ENCODE measurements at places on chromosomes 4 and X. TPM values are rescaled to one million over a fixed set of nuclear protein-coding genes. Genes with fewer than 3 reads are reported as not detected.

ZMAT1 gene
- polyA plus RNA-seq, result 3.6 TPM

GRSF1 gene
- 61.5 TPM for polyA plus RNA-seq

RTL3 gene
- not detected for polyA plus RNA-seq

SNCA gene
- polyA plus RNA-seq, result 0.95 TPM

GAGE13 gene
- polyA plus RNA-seq, result not detected

TMEM255A gene
- polyA plus RNA-seq, result 0.33 TPM

CTAG1A gene
- not detected for polyA plus RNA-seq

MXRA5 gene
- polyA plus RNA-seq, result not detected

EMCN gene
- not detected for polyA plus RNA-seq

CFAP299 gene
- polyA plus RNA-seq, result not detected

RIBC1 gene
- 0.78 TPM for polyA plus RNA-seq

ABCD1 gene
- polyA plus RNA-seq, result 3.6 TPM

FATE1 gene
- not detected for polyA plus RNA-seq

CHM gene
- polyA plus RNA-seq, result 6.2 TPM

RADX gene
- polyA plus RNA-seq, result 1.9 TPM

DRD5 gene
- polyA plus RNA-seq, result not detected

GLRA3 gene
- polyA plus RNA-seq, result 0.98 TPM

NXF2B gene
- polyA plus RNA-seq, result not detected

TMEM150C gene
- polyA plus RNA-seq, result not detected

PHEX gene
- polyA plus RNA-seq, result 0.11 TPM

IRS4 gene
- not detected for polyA plus RNA-seq

CXCL8 gene
- 0.74 TPM for polyA plus RNA-seq

DCAF4L1 gene
- polyA plus RNA-seq, result not detected

TECRL gene
- polyA plus RNA-seq, result not detected

APOO gene
- 18.1 TPM for polyA plus RNA-seq

SPIN2A gene
- polyA plus RNA-seq, result not detected

CPLX1 gene
- polyA plus RNA-seq, result not detected

CYBB gene
- 122 TPM for polyA plus RNA-seq

ADH7 gene
- not detected for polyA plus RNA-seq

PDCL2 gene
- polyA plus RNA-seq, result not detected

PDE5A gene
- polyA plus RNA-seq, result 2.0 TPM
